ENCODE measurements at places on chromosomes 2 and 18.

DNA sequence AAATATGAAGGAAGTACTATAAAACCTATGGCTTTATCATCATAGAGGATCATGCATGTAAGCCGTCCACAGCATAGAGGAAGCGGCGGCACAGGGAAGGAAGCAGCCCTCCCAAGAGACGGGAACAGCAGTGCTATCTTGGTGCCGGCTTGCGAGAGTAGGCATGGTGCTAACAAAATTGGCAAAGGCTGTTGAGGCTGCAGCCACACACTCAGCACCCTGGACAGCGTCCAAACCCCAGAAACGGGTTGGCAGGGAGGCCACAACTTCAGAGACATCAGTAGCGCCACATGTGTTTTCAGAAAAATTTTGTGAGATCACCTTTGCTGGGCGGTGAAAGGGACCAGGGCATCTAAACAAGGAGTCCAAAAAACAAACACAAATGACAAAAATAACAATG lies 37.7 kb downstream of the NETO1 start:
- DNase-seq: no peak

GRCh38 chr2:190169221-190170072 lies 106.9 kb upstream of the MSTN start:
- DNase-seq: no peak

DNA sequence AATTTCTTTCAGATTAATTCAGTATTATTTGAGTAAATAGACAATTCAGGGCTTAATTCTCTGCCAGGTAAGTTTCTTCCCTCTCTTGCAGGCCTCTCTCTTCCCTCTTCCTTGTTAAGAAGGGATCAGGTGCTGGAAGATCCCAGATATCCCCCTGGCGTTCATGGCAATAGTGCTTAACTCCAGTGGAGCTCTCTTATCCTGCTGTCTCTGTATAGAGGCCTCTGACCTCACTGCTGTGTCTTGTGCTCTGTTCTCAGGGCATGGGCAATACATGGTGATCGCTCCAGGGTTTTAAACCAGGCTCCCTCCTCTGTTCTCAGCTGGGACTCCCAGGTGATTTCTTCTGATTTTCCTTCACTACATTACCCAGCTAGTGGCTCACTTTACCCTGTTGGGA lies 226.8 kb downstream of the MC4R start:
- no peak for DNase-seq

- no peak for DNase-seq
Observed at GRCh38 chr2:219636941-219637841, 9.8 kb downstream of the SLC4A3 start.

GRCh38 chr2:107264184-107264583 lies 378.2 kb upstream of the ST6GAL2 start:
- no peak for DNase-seq

GRCh38 chr2:136767030-136767429 lies 1.7 kb downstream of the THSD7B start:
- DNase-seq: no peak

- peak; percentile 78 for DNase-seq
Observed at GRCh38 chr2:28896906-28897305, 2.4 kb downstream of the WDR43 start.

DNA sequence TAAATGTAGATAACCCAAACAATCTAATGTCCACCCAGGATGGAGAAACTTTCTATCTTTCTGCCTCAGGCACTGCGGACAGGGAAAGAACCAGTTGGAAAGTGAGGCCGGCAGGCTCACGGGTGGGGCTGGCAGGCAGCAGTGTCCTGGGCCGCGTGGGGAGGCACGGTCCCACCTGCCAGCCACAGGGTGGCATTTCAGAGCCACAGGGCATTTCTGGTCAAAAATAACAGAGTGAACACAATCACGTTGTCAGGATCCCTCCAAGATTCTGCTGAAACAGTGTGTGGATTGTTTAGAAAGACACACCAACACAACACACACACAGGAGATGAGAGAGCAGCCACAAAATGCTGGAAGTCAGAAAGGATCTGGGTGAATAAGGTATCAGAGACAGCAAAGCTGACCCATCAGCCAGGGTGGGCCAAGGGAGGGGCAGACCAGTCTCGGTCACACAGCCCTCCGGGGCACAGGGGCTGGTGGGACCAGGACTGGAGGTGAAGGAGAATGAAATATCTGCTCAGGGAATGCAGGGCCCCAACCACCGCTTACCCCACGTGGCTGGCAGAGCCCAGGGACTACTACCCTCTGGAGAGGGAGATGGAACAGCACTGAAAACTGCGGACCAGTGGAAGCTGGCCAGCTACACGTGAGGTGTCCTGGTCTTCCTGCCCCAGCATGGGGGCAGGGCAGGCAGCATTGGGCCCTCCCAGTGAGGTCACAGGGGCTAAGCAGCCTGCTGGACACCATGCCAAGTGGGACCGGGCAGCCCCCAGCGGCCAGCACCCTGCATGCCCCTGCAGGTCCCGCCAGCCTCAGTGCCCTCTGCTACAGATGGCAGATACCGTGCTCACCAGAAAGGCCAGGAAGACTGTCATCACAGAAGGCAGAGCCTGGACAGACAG lies 173.9 kb downstream of the HDAC4 start:
- no peak for DNase-seq

DNA sequence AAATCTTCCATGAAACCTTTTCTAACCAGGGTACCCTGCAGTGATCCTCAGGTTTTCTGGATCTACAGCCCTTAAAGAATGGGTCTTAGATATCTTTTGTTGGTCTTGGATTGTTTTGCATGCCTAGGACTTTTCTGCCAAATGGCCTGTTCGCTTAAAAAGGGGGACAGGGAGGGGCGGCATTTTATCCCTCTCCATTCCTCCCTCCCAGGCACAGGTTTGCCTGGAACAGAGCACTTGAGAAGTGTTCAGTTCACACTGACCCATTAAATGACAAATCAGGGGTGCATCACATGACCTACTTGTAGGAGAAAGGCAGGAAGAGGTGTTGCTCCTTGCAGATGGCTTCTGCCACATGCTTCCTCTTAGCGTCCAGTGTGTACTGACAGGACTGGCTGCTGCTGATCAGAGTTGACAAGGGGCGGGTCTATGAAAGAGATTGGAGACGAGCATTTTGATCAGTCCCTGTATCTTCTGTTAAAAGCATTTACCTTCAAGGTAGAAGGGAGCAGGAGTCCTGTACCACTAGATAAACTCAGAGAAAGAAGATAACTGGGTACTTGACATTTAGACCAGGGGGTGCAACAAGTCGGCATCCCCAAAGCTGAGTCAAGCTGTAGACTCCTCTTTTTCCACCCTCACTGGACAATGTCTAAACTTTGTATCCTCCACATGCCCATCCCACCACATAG lies 8.4 kb downstream of the APOB start:
- DNase-seq: no peak

DNA sequence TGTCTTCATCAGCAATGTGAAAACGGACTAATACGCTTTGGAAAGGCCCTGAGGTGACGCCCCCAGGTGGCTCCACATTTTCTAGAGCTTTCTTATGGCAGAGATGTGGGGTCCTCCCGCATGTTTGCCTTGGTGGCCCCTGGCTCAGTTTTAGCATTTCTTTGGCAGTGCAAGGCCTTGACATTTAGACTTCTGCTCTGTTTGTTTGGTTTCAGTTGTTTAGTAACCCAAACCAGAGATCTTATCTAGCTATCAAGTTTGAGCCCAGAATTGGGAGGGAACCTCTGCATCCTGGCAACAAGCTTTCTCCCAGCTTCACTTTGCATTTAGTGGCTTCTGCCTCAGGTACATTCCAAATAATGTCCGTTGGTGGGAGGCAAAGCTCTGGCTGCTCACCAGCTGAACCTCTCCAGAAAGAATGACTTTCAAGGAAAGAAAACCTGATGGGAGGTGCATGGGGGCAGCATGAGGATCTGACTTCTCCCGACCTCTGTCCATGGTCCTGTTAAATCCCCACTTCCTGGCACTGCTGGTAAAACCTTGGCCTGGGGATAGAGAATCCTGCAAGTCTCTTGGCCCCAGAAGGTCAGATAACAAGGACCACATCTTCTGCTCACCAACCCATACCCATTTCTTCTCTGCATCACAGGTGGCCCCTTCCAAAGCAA lies 12.0 kb upstream of the MBP start:
- no peak for DNase-seq

- DNase-seq: peak; percentile 70
Observed at GRCh38 chr2:132804051-132804450, 134.0 kb upstream of the LYPD1 start.

- no peak for DNase-seq
Observed at GRCh38 chr2:163255086-163255485, 416.5 kb upstream of the KCNH7 start.

DNA sequence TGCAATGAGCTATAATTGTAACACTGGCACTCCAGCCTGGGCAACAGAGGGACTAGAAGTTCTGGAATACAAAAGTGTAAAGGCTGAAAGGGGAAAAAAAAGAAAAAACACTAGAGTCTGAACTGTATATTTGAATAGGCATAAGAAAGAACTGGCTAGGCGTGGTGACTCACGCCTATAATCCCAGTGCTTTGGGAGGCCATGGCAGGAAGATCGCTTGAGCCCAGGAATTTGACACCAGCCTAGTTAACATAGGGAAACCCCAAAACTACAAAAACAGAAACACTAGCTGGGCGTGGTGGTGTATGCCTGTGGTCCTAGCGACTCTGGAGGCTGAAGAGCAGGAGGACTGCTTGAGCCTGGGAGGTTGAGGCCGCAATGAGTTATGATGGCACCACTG lies 70.6 kb downstream of the SAP130 start:
- peak; percentile 8 for DNase-seq

- DNase-seq: no peak
Observed at GRCh38 chr2:239310401-239311061, 90.3 kb downstream of the HDAC4 start.

DNA sequence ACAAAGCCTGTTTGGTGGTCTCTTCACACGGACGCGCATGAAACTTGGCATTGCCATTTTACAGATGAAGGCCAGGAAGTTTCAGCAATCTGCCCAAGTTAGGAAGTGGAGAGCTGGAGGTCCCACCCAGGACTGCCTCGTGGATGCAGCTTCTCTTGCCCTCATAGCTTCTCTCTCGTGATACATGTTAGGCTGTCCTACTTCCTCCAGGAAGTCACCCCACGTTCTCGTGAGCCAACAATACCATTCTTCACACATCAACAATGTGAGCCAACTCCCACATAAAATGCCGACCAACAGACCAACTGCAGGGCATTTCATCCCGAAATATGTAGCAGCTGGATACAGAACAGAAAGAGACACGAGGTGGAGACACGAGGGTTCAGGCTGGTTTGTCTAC lies 85.3 kb downstream of the MREG start:
- no peak for DNase-seq

DNA sequence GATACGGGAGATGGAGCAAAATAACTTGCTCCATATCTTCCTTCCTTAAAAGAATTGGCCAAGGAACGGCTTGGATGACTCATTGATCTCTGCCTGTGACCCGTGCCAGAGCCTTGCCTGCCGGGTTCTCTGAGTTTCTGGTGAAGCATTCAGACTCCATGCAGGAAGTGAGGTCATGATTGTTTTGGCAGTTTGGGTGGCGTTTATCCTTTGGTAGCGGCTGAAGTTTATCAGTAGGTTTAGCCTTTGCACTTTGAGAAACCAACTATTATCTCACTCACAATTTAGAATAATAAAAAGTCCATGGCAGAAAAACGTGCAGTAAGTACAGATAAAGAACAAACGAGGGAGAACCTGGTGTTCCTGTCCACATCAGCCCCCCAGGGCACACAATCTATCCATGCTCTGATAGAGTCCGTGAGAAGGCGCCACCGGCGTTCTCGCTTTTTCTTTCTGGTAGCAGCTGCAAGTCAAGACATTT lies 15.0 kb upstream of the CTAGE1 start:
- peak; percentile 94 for DNase-seq

DNA sequence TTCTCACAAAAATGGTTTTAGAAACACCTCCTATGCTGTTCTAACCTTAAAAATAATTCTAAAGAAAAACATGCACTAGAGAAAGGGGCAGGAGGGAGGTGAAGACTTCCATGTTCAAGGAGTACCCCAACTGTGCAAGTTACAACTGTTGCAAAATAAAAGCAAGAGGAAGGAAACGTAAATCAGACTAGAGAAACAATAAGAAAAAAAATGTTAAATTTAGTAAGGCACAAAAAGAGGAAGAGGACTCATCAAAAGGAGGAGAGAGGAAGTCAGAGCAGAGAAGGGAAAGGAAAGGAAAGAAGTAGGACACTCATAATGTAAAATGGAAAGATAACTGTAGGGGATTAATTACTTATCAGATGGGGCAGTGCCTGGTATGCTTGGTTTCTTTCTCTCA lies 34.1 kb downstream of the RAPH1 start:
- no peak for DNase-seq

GRCh38 chr18:45277908-45278307 lies 337.4 kb upstream of the SLC14A2 start:
- DNase-seq: no peak

DNA sequence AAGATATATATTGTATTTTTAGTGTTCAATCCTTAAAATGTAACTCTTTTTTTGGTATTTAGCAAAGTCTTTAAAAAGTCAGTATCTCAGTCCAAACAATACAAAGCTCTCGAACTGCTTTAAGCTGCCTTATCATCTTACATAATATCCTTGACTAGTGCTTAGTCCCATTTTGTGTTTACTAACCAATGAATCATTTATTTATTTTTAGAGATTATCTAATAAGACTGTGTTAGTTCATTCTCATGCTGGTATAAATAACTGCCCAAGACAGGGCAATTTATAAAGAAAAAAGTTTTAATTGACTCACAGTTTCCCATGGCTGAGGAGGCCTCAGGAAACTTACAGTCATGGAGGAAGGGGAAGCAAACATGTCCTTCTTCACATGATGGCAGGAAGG lies 248.3 kb upstream of the KYNU start:
- DNase-seq: no peak

- no peak for DNase-seq
Observed at GRCh38 chr2:135974036-135974435, 11.4 kb downstream of the DARS1 start.

GRCh38 chr2:125564471-125564870 lies 1091.5 kb upstream of the GYPC start:
- no peak for DNase-seq

DNA sequence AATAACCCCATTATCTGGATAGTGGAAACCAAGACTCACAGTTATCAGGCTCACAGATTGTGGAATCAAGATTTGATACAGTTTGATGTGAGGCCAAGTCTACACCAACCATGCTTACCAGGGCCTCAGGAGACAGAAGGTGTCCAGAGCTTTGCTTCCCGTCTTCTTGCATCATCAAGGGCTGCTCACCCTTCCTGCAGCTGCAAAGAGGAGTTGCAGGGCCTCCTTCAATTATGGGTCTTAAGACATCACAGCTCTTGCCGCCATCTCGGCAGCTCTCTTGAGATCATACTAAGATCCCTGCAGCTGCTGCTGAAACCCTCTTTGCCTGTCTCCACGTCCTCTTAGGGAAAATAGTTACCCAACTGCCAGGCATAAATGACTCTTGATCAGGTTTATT lies 176.0 kb downstream of the MGAT5 start:
- no peak for DNase-seq

DNA sequence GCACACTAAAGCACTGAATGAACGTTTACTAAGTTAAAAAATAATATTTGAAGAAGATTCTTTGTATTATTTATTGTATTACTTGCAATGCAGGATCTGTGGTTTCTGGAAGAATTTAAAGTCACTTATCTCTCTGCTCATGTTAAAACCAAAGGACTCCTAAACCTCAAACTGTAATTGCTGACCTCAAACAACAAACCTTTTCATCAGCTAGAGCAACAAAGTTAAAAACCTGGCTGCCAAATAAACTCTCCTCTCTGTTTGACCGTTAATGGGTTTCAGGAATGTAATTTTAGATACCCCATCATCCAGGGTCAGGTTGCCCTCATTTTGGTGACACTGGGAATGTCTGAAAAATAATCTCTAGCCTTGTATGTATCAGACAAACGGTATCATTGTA lies 239.1 kb downstream of the TGIF1 start:
- DNase-seq: no peak

- peak; percentile 31 for DNase-seq
Observed at GRCh38 chr2:12501469-12502158, 215.1 kb upstream of the TRIB2 start.

Data from EL (cell line).